ENCODE measurements at places on chromosomes 13 and 19.
A peak's percentile ranks its signal among the peaks of the same experiment; 100 is the strongest.

GRCh38 chr19:49664171-49665035 lies 1.3 kb downstream of the IRF3 start:
- DNase-seq: peak; percentile 78

- DNase-seq: no peak
Measured at GRCh38 chr19:6212403-6213265, 67.1 kb downstream of the MLLT1 start.

DNA sequence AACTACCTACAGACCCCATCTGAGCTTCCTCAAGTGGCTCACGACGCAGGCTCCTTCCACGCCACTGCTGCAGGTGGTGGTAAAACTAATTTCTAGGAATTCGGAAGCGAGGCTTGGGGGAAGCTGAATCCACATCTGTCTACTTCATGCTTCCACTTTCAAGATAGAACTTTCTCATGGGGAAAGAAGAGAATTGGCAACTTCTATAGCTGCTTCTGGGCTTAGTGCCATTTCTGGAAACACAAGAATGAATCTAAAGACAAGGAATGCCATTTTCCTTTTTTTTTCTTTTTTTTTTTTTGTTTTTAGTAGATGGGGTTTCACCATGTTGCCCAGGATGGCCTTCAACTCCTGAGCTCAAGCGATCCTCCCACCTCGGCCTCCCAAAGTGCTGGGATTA lies 2.8 kb upstream of the NLRP12 start:
- DNase-seq: peak; percentile 62

DNA sequence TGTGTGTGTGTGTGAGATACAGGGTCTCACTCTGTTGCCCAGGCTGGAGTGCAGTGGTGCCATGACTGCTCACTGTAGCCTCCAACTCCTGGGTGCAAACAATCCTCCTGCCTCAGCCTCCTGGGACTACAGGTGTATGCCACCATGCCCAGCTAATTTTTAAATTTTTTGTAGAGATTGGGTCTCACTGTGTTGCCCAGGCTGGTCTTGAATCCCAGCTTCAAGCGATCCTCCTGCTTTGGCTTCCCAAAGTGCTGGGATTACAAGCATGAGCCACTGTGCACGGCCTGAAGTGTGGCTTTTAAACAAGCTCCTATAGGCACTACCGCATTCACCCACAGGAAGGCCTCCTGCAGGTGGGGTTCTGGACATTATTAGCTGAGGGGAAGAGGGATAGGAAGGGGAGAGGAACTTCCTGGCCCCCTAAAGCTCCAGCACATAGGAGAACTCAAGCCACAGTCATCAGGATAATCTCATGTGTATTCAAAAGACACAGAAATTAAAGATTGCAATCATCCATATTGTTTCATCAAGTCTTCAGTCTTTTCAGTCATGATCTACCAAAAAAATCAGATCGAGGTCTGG lies 24.8 kb upstream of the SLC46A3 start:
- no peak for DNase-seq

DNA sequence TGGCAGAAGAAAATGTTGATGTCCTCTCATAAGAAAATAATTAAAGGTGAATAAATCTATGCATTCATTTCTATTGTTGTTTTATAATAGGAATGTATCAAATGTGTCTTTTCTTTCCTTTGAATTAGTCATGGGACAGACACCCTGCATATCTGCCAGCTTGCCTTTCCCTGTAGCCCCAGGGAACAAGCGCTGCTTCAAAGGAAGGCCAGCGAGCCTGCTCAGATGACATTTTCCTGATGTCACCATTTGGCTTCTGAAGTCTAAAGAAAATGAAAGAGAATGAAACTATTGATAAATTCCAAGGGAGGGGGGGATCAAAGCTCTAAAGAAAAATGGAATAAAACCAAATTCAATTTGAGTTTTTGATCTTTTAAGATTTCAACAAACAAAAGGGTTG lies 574.8 kb downstream of the IRS2 start:
- peak; percentile 13 for DNase-seq

- no peak for DNase-seq
Measured at GRCh38 chr19:1373042-1373533, 10.6 kb upstream of the NDUFS7 start.

GRCh38 chr13:50192272-50192813 lies 177.1 kb downstream of the KCNRG start:
- DNase-seq: no peak

GRCh38 chr13:27954406-27954851 lies 14.7 kb downstream of the CDX2 start:
- peak; percentile 13 for DNase-seq

GRCh38 chr19:21483589-21484170 lies 21.7 kb upstream of the ZNF429 start:
- peak; percentile 6 for DNase-seq

DNA sequence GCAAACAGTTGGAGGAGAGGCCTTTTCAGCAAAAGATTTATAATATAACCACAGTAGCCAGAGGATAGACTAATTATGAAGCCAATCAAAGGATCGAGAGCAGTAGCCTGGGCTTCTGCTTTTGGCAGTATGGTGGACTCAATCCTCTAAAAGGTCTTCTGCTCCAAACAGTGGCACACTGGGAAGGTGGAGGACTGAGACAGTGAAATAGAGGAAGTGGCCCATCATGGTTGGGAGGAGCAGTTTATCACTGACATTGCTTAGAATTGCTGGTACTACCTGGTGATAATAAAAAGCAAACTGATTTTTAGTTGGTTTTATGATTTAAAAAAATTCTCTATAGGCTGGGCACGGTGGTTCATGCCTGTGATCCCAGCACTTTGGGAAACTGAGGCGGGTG lies 20.9 kb upstream of the PLAUR start:
- no peak for DNase-seq

DNA sequence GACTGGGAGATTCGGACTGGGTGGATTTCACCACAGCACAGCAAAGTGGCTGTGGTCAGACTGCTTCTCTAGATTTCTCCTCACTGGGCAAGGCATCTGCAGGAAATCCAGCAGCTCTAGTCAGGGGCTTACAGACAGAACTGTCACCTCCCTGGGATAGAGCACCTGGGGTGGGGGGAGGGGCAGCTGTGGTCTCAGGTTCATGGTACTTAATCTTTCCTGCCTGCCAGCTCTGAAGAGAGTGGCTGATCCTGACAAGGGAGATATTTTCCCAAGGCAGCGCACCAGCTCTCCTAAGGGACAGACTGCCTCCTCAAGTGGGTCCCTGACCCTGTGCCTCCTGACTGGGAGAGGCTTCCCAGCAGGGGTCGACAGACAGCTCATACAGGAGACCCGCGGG lies 212.8 kb upstream of the KLF12 start:
- DNase-seq: no peak

GRCh38 chr13:67225252-67226159 lies 4.6 kb downstream of the PCDH9 start:
- DNase-seq: no peak

DNA sequence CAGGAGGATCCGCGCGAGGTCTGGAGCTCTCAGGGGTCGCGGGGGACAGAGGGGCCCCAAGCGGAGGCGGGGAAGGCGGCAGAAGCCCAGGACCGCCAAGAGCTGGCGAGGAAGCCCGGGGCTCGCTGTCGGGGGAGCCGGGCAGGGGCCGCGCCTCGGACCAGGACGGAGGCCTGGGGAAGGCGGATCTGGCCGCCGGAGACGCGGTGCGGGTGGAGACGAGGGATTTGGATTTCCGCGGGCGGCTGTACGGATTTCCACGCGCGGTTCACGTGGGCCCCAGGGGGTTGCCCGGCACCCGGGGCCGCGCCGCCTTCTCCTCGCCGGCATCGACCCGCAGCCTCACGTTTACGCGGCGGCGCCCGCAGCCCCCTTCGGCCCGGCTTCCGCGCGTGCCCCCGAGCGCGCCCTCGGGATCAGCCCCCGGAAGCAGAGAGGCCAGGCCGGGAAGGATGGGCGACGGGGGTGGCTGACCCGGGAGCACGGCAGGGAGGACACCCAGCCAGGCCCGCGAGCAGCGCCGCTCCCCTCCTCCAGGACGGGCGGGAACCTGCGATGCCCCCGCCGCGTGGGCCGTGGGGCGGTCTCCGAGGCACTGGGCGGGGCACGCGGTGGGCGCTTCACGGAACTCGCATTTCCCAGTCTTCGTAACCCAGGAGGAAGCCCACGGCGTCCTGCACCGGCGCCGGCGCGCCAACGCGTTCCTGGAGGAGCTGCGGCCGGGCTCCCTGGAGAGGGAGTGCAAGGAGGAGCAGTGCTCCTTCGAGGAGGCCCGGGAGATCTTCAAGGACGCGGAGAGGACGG lies 4.7 kb downstream of the F7 start:
- DNase-seq: no peak

DNA sequence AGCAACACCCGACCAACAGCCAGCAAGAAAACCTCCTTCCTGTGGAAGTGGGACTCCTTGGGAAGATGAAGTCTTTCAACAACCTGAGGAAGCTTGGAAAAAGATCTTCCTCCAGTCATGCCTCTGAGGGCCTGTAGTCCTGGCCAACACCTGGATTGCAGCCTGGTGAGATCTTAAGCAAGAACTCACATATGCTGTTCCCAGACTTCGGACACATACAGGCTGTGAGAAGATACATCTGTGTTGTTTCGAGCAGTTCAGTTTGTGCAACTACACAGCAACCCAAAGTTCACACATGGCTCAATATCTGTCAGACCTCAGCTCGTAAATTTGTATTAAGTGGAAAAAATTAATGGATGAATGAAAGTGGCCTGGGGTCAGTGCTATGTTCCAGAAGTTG lies 65.1 kb upstream of the UBAC2 start:
- DNase-seq: no peak

GRCh38 chr19:17784201-17785008 lies 10.5 kb upstream of the B3GNT3 start:
- DNase-seq: peak; percentile 72

GRCh38 chr19:34475026-34475974 lies 6.3 kb upstream of the WTIP start:
- DNase-seq: peak; percentile 88
